ENCODE measurements at places on chromosomes 5 and 9.

- no peak for DNase-seq
These were observed 165.9 kb downstream of the SH3GL2 start for GRCh38 chr9:17744786-17745185.

GRCh38 chr9:6444128-6444527 lies 31.1 kb downstream of the UHRF2 start:
- no peak for DNase-seq

- DNase-seq = no peak
These were observed 9.3 kb downstream of the CER1 start for GRCh38 chr9:14713187-14713767.

GRCh38 chr9:99030092-99030511 lies 74.8 kb upstream of the TGFBR1 start:
- DNase-seq = no peak

- no peak for DNase-seq
These were observed 53.7 kb upstream of the IFNK start for GRCh38 chr9:27470291-27470856.

- DNase-seq = no peak
These were observed 2002.9 kb downstream of the MAT2B start for GRCh38 chr5:165508286-165508685.

- DNase-seq = no peak
These were observed 60.5 kb downstream of the MAP1B start for GRCh38 chr5:72167804-72168203.

DNA sequence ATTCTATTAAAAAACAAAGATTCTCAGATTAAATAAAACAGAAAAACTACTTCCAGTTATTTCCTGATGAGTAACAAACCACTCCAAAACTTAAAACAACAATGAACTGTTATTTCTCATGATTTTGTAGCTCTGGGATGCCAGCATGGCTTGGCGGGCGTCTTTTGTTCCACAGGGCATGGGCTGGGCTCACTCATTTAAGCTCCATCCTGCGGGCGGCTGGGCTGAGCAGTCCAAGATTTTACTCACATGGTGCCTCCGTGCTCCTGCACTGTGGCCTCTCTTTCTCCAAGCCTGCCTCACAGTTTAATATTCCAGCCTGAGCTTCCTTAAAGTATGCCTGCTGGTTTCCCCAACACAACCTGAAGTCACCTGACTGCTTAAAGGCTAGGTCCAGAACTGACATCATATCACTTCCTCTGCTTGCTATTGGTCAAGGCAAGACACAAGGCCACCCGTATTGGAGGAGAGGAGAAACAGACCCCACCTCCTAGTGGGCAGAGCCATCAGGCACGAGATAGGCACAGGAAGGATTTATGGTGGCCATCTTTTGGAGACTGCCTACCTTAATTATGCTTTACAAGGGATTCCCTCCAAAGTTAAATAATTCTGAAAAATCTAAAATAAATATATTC lies 41.6 kb upstream of the ZBTB43 start:
- DNase-seq = no peak

DNA sequence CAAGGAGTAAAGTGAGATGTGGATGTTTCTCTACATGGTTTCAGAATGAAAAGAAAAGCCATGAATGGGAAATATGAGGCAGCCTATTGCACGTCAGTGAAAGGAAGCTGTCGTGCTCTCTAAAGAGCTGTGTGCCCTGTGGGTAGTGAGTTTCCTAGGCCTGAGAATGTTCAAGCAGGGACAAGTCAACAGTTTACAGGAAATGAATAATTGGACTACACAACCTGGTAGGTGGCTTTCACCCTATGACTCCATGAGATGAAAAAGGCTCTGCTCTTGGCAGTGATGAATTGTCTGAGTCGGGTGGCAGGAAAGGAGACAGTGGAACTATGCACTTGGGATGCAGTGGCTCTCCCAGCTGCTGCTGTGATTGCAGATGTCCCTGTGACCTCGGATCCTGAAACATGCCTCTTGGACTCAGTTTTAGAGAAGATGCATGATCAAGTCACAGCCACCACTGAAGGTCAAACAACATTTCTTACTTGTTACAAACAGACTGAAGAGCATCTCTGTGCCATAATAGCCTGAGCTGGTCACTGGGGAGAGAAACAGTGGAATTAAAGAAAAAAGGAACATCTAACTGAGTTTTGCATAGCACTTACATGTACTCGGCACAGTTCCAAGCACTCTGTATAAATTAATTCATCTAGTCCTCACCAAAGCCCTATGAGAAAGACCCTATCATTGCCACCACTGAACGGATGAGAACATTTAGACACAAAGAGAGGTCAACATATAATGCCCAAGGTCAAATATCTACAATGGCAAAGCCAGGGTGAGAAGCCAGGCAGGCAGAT lies 293.7 kb downstream of the SPOCK1 start:
- DNase-seq = no peak

- no peak for DNase-seq
These were observed 1310.0 kb upstream of the C9orf72 start for GRCh38 chr9:28883234-28883633.

- DNase-seq = no peak
These were observed 663 bp upstream of the ZNF366 start for GRCh38 chr5:72507907-72508238.

DNA sequence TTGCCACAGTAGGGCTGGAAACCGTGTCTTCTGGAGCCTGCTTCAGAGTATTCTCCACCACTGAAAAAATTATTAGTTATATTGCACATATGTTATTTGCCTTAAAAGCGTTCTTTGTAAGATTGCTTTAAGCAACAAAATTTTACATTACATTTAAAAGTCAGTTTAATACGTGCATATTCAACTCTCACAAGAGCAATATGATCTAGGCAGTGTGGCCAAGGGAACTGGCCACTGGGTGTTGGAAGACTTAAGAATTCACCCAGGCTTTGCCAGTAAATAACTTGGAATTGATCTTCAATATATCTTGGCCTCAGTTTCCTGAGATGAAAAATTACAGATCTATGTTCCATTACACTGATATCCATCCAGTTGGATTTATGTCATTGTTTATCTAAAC lies 694.4 kb downstream of the EFNA5 start:
- no peak for DNase-seq

GRCh38 chr5:58961631-58962280 lies 378.9 kb downstream of the RAB3C start:
- peak; percentile 12 for DNase-seq

DNA sequence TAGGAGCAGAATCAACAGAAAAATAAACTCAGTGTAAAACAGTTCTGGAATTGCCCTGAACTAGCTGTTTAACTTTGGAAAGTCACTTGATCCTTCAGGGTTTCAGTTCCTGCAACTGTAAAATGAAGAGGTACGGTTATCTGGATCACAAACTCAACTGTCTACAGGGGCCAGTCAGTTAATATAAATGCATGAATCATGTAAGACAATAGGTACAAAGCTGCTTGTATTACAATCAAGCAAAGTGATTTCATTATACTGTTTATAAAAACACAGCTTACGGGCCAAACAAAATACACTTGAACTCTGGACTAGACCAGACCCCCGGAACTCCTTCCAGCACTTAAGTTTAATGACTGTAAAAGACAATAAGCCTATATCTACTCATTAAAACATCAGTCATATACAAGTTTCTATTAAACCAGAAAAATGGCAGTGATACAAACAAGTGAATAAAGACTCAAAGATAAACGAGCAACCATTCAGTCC lies 73.0 kb downstream of the MRPS27 start:
- DNase-seq = no peak

DNA sequence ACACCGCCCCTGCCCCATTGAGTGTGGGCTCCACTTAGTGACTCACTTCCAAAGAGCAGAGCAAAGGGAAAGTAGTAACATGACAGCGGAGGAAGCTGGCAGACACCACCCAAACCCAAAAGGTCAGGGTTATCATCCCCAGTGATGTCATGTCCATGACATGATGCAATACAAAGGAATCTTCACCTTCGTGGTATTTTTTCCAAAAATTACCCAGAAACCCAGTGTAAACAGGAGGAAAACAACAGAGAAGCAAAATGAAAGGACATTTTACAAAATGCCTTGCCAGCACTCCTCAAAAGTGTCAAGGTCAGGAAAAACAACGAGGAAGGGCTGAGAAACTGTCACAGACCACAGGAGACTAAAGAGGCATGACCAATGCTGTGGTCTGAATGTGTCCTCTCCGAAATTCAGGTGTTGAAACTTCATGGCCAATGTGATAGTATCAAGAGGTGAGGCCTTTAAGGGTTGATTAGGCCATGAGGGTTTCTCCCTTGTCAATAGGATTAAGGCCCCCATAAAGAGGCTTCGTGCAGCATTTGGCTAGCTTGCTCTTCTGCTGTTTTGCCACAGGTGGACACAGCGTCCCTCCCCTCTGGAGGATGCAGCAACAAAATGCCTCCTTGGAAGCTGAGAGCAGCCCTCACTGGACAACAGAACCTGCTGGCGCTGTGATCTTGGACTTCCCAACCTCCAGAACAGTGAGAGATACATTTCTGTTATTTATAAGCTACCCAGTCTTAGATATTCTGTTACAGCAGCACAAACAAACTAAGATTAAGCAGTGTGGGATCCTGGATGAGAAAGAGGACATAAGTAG lies 30.5 kb upstream of the MED10 start:
- DNase-seq = no peak

- DNase-seq = no peak
These were observed 82.7 kb downstream of the PARP8 start for GRCh38 chr5:50749181-50749580.

DNA sequence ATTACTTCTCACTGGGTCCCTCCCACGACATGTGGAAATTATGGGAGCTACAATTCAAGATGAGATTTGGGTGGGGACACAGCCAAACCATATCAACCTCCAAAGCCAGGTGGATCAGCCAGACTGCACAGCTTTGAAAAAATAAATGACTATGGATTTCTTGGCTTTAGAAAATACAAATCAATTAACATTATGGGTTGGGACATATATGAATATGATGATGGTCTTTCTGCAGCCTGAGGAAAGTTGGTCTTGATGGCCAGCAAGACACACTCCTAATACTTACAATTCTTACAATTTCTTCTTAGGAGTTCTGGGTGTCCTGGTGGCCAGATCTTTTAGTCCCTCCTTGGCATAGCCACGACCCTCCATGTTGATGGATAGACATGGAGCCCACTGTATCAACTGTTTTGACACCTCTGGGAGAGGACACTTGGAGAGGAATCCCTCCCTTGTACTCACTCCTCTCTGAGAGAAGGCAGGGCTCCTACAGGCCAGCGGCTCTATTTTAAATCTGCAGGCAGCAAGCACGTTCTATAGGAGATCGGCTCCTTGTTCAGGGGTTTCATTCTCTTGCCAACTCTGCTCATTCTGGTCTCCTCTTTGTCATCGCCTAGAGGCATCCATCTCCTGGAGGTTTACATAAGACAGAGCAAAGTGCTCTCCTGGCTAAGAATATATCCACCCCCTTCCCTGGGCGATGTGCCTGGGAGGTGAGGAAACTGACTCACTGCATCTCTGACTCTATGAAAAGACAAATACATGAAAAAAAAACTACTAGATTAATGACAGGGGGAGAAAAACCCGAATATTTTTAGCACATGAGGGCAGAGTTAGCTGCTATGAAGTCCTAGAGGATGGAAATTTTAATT lies 145.9 kb downstream of the CARTPT start:
- no peak for DNase-seq

DNA sequence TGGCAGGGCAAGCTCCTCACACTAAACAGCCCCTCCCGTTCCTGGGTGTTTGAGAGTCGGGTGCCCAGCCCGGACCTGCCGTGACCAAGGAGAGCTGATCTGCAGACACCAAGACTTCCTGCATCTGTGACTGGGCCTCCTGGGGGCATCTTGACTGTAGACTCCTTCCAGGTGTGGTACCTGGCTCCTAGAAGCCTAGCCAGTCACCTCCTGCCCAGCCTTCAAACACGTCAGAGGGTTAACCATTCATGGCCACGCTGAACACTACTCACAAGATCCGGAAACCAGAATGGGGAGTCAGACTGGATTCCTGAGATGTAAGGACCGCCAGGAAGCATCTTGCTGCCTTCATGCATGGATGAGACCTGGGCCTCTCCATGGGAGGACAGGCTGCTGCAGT lies 3.7 kb upstream of the LCN2 start:
- no peak for DNase-seq

DNA sequence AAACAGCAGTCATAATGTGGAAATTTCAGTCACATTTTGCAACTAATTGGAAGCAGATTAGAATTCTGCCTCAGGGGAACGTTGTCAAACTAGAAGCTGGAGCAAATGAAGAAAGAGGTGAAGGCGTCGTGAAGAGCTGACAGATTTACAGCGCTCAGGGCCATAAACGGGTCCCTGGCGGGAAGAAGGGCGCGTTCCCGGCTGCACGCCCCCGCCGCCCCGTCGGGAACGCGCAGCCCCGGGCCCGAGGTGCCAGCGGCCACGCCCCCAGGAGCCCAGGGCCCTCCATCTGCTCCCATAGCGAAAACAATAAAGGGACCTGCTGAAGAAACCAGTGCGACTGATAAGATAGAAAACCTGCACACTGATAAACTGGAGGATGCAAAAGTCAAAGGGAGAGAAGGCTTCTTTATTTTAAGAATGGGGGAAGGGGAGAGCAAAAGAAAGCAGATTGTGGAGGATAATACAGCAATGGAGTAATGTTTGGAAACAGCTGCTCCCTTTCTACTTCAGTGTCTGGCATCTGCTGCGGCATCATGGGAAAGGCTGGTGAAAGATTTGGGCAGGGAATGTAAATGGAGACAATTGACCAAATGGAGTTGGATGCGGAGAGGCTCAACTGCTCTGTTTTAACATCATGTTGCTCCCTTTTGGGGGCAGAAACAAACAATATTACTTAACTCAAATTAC lies 11.1 kb downstream of the ZNF608 start:
- DNase-seq = no peak

- DNase-seq = no peak
These were observed 33.3 kb downstream of the NKX2-5 start for GRCh38 chr5:173201636-173202265.

DNA sequence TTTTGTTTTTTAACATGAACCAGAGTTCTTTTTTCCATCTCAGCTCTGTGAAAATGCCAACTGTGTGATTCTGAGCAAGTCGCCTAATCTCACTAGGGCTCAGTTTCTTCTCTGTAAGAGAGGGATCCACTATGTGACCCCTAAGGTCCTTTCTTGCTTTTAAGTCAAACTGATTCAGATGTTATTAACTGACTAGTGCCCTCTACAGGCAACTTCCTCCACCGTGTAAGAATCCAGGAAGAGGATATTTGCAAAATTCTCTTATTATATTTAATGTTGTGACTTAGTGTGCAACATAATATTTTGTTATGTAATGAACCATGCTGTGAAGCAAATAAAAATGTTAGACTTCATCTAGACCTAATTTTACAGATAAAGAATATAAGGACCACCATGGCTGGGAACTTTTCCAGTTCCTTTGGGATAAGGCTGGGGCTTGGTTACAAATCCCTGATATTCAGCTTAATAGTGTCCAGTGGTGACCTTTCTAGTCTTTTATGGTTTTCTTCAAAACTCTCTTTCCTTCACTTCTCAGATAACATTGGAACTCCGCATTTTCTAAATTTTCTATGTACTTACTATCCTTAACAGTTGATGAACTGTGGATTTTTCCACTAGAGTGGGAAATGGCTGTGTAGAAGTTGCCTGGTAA lies 244.7 kb downstream of the PIK3R1 start:
- no peak for DNase-seq

DNA sequence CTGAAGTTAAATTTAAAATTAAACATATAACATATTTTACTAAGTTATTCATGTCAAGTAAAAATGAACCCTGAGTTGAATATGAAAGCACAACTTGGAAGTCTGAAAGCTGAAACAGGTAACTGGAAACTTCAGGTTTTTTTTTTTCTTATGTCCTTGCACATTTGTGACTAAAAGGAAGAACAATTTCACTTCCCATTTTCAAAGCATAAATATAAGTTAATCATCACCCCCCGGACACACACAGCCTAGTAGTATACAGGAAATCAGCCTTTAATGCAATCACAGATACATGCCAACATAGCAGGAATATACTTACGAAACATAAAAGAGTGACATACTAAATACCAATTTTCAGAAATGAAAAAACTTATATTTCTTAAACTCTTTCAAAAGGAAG lies 225.9 kb downstream of the RFX3 start:
- DNase-seq = peak; percentile 29
